Muscle of back (tissue), 13 donors: ENCODE measurements at places on chromosomes 5 and 9.

- DNase-seq = no peak
These were observed 314.5 kb downstream of the ADGRV1 start for GRCh38 chr5:90873033-90873517.

GRCh38 chr9:111274737-111275136, 55.3 kb downstream of the OR2K2 start:
- DNase-seq = no peak

DNA sequence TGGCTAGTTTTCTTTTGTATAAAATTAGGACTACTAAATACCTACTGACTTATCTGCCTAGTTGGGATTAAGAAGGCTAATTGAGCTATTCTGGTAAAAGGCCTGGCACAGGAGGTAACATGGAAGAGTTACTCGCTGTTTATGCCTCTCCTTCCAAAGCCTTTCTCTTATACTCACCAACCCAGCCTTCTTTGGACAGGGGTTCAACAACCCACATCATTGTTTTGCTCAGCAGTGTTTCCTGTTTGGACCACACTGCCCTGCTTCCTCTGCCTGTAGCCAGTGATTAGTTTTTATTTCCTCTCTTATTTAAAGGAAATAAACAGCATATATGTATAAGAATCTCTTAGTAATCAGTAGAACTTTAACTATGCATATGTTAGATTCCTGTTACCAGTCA, 85.1 kb upstream of the TLX3 start:
- no peak for DNase-seq

- DNase-seq = peak; percentile 60
These were observed 1.6 kb upstream of the SEC16A start for GRCh38 chr9:136484153-136485048.

DNA sequence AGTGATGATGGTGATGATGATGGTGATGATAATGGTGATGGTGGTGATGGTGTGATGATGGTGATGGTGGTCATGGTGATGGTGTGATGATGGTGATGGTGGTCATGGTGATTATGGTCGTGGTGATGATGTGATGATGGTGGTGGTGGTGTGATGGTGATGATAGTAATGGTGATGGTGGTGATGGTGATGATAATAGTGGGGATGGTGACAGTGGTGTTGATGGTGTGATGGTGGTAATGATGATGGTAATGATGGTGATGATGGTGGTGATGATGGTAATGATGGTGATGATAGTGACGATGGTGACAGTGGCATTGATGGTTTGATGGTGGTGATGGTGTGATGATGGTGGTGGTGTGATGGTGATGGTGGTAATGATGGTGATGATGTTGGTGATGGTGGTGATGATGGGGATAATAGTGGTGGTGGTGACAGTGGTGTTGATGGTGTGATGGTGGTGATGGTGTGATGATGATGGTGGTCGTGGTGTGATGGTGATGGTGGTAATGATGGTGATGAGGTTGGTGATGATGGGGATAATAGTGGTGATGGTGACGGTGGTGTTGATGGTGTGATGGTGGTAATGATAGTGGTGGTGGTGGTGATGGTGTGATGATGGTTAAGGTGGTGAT, 6.5 kb downstream of the STKLD1 start:
- DNase-seq = no peak
